Fibroblast of lung (primary cell): ENCODE measurements at places on chromosomes 16 and 17. TPM values are rescaled to one million over a fixed set of nuclear protein-coding genes. Genes with fewer than 3 reads are reported as not detected.

KRT24 gene
- total RNA-seq, result not detected in 2 replicates

CDRT15L2 gene
- not detected in 2 replicates for total RNA-seq

ABCC12 gene
- total RNA-seq, result not detected in 2 replicates

KRTAP1-5 gene
- total RNA-seq, result 0.17 TPM in 1 of 2 replicates, not detected in the other

PRR35 gene
- total RNA-seq, result not detected in 2 replicates

CDYL2 gene
- 2.1 and 3.5 TPM in 2 replicates for total RNA-seq

SLC13A2 gene
- total RNA-seq, result not detected in 2 replicates

PHOSPHO1 gene
- under 0.01 and 0.17 TPM in 2 replicates for total RNA-seq

ANKS4B gene
- total RNA-seq, result not detected in 2 replicates

TOM1L1 gene
- 23.1 and 34.7 TPM in 2 replicates for total RNA-seq

ST6GALNAC1 gene
- not detected in 2 replicates for total RNA-seq

HEATR9 gene
- not detected in 2 replicates for total RNA-seq

KRTAP1-4 gene
- not detected in 2 replicates for total RNA-seq

PSMD12 gene
- total RNA-seq, result 19.3 and 21.3 TPM in 2 replicates

RNF222 gene
- total RNA-seq, result not detected in 2 replicates

CMTM2 gene
- not detected in 2 replicates for total RNA-seq

TMC8 gene
- total RNA-seq, result not detected in 2 replicates
